Stimulated activated CD4-positive, alpha-beta T cell treated with anti-CD3 and anti-CD28 coated beads, Interleukin-15, amount 100 ng/mL, for 48 hours (primary cell): ENCODE measurements at places on chromosomes 3 and 15.

DNA sequence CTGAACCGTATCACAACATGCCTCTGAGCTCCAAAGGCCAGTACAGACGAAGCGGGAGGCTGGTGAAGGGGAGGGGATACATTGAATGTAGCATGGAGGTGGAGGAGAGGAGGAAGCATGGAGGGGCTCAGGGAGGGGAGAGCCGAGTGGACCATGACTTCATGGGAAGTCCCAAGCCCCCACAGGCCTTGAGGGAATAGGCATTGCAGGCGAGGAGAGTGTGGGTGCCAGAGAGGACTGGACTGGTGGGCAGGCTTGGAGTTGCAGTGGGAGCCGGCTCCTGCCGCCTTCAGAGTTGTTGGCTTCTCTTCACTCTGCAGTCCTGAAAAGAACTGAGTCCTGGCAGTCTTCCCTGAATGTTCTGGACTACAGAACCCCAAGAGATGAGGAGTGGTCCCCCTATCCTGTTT is 3.3 kb upstream of the RNU6-1 start:
- DNase-seq: no peak

DNA sequence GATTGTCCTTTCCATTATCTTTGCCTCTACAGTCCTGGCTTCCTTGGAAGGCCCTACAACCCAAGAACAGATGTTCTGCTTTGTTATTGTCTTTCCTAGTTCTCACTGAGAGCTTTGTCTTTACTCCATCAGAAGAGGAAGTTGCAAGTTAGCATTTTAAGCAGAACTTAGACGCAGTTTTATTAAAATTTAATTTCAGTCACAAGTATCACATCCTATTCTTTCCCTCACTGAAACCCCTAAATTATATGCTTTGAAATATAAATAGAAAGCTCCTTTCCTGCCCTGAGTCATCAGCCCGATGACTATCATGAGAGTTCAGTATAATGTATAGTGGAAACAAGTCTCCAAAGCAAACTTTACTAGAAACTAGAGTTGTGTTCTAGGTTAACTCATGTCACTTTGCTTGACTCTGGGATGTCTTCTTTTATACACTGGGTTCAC is 291.2 kb upstream of the RBMS3 start:
- no peak for DNase-seq

GRCh38 chr3:110608566-110608965 is 463.1 kb upstream of the NECTIN3 start:
- no peak for DNase-seq

DNA sequence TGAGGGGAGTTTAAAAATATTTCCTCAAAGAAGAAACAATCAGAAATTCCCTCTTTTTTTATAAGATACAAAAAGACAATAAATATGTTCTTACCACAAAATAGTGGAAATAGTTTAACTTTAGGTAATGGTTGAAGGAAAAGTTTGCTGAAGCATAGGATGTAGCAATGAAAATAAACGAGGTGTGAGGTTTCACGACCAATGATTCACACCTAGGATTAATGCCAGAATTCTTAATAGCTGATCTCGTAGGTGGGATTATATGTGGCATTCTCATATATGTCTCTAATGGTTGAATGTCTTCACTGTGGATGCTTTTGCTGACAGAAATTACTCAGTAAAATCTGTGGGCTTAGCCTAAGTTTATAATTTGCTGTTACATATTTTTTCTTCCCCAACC is 467.7 kb downstream of the FGF12 start:
- no peak for DNase-seq

DNA sequence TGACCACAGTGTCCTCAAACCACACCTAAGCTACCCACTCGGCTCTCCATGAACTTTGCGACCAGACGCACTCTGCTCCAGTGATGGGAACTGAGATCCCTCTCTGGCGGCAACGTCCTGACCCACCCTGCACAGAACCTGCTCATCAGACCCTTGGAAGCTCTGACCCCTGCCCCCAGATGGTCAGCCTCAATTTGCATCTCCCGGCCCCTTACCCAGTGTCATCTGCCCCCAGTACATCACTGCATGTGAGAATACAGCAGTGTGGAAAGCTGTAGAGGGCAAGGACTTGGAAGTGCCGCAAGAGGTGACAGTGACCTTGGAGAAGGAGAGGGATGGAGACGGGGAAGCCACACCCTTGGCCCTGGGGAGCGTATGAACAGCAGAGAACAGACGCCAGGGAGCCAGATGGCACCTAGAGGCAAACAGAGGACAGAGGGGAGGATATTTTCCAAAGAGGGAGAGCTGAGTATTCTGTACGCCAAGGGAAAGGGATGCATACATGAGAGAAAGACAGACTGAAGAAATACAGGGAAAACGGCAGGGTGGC is 192.0 kb downstream of the XXYLT1 start:
- no peak for DNase-seq

DNA sequence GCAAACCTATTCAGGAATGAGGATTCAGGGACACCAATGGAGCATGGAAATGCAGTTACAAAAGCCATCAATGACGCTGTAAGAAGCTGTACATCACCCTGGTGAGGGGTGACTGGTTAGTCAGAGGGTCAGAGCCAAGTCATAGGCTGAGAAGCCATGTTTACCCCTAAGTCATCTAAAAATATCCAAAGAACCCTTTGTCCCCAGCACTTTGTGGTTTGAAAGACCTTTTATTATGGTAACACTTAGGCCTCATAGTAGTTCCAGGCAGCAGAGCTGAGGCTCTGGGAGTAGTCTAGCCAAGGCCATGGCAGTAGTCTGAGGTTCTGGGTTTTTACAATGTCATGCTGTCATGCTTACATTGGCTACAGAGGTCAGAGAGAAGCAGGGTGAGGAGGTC is 131.2 kb downstream of the CTNNB1 start:
- DNase-seq: no peak

DNA sequence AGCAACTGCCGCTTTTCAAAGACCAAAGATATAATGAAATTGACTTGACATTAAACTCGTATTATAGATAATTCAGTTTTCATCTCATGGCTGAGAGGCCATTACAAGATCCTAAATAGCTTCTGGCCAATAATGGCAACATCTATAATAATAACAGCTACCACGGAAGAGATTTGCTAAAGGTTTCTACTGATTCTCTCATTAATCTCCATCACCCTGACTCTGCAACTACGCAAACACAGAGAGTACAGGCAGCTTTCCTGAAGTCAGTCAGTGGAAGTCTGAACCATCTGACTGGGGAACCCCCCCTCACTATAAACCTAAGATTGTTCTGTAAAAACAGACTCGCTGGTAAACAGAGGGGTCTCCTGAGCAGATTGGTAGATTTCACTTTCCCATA is 257.1 kb downstream of the MAGI1 start:
- DNase-seq: no peak

GRCh38 chr15:59936741-59937140 is 67.4 kb upstream of the FOXB1 start:
- DNase-seq: no peak

DNA sequence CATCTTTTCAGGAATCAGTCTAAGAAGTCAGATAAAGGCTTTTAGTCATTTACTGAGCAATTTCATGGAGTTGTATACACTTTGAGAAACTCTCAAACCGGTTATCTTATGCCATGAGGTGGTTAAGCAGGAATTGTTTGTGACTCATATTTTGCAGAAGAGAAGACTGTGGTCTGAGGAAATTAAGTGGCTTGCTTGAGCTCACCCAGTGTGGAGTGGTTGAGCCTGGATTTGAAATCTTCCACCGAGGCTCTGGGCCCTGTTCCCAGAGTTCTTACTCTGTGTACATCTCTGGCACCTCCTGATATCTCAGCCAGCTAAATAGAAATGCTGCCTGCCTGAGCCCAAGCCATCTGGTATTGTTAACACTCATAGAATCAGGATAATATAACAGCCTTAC is 37.8 kb upstream of the BCL6 start:
- no peak for DNase-seq

DNA sequence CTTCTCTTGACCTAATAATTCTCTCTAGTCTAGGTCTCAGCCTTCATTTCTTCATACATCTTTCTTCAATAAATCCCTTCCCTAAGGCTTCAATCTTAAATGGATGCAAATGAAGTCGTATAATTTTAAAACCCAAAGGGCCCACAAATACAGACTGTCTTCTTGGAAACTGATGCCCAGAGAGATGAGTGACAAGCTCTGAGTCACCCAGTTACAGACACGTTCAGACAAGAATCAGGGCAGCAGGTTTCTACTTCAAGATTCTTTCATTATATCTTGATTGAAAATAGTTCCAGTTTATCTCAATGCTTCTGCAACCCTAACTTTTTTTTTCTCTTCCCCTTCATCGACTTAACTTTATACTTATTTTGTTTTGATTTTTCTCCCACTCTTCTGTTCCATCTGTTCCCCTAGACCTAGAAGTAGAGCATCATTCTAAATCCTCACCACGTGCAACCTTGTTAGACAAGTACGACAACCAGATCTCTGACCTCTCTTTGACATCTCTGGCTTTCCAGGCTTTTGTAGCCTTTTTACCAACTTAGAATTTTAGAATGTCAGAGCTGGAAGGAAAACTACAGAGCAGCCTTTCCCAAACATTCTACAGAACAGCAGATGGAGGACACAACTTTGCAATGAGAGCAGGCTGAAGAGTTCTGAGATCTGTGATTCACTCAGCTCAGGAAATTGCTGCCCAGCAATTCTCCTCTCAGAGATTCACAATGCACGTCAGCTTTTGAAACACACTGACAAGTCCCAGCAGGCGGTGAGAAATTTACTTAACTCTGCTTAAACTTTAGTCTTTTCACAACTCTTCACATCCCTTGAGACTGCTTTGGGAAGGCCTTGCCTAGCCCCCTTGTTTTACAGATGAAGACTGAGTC is 25.3 kb downstream of the NCEH1 start:
- no peak for DNase-seq

- no peak for DNase-seq
Observed at GRCh38 chr3:37626736-37627565, 234.7 kb upstream of the CTDSPL start.

DNA sequence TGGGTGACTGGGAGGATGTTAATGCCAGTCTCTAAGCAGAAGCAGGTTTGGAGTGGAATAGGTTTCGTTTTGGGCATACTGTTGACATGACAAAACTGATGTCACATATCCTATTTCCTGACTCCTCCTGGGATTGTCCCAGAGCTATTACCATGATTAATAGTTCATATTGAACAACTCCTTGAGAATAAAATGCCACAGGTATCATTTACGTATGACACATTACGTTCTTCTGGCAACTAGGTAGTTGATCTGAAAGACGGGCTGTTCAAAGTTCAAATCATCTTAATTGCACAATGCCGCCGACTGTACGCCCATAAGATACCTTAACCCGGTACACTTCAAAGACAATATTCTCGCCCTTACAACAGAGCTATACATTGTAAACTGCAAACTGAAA is 1.4 kb upstream of the RAB5A start:
- DNase-seq: no peak

- DNase-seq: no peak
Observed at GRCh38 chr15:53539878-53540277, 219.6 kb downstream of the WDR72 start.

- no peak for DNase-seq
Observed at GRCh38 chr3:25306705-25307104, 121.4 kb upstream of the RARB start.

DNA sequence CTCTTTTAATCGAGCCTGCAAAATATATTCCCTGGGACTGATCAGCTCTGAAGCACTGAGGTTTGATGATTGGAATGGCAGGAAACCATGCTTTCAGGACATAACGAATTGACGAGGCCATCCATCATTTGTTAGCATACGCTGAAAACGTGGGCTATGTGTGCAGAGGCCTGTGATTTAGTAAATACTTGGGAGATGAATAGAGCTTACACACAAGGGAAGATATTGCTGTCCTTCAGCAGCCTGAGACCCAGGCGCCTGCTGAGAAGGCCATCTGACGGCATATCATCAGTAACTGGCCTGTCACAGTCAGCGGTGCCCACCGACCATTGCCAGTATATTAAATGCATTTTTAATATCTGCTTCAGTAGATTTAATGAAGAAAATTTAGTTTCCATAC is 16.2 kb downstream of the CDIN1 start:
- no peak for DNase-seq

DNA sequence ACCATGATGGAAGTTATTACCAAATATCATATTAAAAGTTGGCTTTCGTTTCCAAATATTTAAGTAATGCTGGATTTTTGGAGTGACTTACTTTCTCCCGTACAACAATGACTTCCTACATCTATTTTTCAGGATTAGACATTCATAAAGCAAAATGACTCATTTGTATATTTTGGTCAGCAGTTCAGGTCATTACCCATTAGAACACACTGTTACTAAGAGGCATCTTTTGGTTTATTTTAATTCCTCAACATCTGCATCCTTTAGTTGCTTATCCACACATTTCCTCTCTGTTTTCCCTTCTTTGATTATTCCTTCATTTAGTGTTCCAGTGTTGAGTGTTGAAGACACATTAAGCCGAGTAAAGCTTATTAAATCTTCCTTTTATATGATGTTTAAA is 348.2 kb downstream of the NAALADL2 start:
- no peak for DNase-seq

- no peak for DNase-seq
Observed at GRCh38 chr3:23750573-23751210, 55.1 kb upstream of the UBE2E1 start.

- DNase-seq: no peak
Observed at GRCh38 chr3:98151241-98151640, 4.0 kb downstream of the OR5H14 start.

DNA sequence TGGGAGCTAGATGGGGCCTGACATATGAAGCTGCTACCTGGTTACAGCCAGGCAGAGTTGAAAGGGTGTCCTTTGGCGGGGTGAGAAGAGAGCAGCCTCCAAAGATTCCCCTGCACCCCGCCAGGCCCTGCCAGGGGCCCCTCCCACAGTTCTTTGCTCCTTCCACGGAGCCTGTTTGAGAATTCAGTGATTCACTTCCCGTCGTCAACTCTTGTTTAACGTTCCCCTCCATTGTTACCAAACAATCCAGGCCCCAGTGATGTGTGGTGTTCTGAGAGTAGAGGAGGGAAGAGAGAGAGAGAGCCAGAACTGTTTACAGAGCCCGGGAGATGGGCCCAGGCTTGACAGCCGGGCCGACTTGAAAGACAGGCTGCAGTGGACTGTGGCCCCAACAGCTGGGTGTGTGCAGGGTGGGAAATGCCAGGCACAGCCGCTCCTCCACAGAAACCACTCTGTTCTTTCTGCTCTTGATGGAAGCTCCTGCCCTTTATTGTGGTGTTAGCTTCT is 81.5 kb downstream of the SMAD3 start:
- DNase-seq: peak; percentile 33

GRCh38 chr3:78818161-78818985 is 949.4 kb downstream of the ROBO1 start:
- no peak for DNase-seq

DNA sequence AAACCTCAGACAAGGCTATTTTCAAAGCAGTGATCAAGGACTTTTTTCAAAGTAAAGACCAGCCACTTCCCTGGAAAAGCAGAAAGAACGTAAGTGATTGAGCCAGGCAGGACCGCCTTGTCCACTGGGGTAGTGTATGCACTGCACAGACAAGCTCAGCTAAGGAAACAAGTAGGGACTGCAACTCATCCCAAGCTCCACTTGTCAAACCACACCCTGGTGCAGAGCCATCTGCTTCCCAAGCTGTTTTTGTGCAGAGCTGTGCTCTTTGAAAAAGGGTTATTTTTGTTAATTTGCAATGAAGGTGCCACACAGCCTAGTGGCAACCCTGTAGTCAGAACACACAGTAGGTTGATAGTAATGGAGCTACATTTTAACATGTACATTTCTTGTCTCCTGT is 193.3 kb downstream of the ADAMTS9 start:
- no peak for DNase-seq
